ENCODE measurements at places on chromosomes 6 and 20. TPM values are rescaled to one million over a fixed set of nuclear protein-coding genes. Genes with fewer than 3 reads are reported as not detected.

DNA sequence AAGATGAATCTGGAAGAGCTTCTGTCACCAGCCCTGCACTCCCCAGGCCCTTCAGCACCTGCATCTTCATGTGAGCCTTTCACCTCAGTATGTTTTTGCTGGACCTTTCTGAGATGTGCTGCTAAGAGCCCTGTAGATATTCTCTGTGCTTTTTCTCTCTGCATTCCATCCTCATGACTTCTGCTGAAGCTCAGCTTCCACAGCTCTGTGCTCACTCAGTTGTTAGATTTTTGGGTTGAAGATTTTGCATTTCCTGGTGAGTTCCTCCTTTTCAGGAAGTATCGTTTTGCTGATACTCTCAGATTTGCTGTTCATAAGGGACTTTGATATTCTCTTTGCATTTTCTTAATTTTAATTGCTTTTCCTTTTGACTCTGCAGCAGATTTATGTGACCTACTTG, 18.3 kb downstream of the KIAA1586 start:
- DNase-seq = no peak
- no peaks in the 10 kb centered on the region for H3K4me1 ChIP-seq
- H3K36me3 ChIP-seq = peaks cover 19% of the 10 kb centered on the region
- no peaks in the 10 kb centered on the region for H3K27me3 ChIP-seq
- H3K27ac ChIP-seq = no peak overlapping the region
- no peak overlapping the region for H3K4me3 ChIP-seq

GRCh38 chr6:60867548-60867947, 1418.5 kb downstream of the KHDRBS2 start:
- no peak for DNase-seq
- no peaks in the 10 kb centered on the region for H3K27me3 ChIP-seq
- H3K4me1 ChIP-seq = no peaks in the 10 kb centered on the region
- no peak overlapping the region for H3K4me3 ChIP-seq
- no peak overlapping the region for H3K27ac ChIP-seq
- H3K36me3 ChIP-seq = no peaks in the 10 kb centered on the region

OR2H1 gene
- not detected for total RNA-seq

- H3K4me1 ChIP-seq = peaks cover 7% of the 10 kb centered on the region
- DNase-seq = peak; percentile 27
- no peaks in the 10 kb centered on the region for H3K36me3 ChIP-seq
- H3K27ac ChIP-seq = no peak overlapping the region
- no peaks in the 10 kb centered on the region for H3K27me3 ChIP-seq
- no peak overlapping the region for H3K4me3 ChIP-seq
These were observed 301.9 kb upstream of the SGK1 start for GRCh38 chr6:134619789-134620188.

DNA sequence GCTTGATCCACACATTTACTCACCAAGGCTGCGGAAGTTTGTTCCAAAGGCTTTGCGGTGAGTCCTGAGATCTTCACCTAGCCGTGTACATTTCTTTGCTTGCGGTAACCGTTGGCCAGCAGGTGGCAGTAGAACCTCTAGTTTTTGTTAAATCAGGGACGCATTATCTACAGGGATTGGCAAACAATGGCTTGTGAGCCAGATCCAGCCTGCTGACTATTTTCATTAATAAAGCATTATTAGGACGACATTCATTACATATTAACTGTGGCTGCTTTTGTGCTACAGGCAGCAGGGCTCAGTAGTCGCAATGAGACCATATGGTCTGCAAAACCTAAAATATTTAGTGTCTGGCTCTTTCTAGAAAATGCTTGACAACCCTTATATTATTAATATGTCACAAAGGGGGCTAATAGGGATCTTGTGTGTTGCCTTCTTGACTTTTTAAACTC, 174.1 kb downstream of the DOK5 start:
- DNase-seq = peak; percentile 32
- no peak overlapping the region for H3K27ac ChIP-seq
- H3K4me3 ChIP-seq = no peak overlapping the region
- H3K4me1 ChIP-seq = no peaks in the 10 kb centered on the region
